CD4-positive, alpha-beta T cell treated with Interleukin-21 for 1 hour (primary cell): ENCODE measurements at places on chromosomes 7 and 10.

- no peak for DNase-seq
These were observed 49.2 kb downstream of the SVIL start for GRCh38 chr10:29585488-29585976.

- no peak for DNase-seq
These were observed 37.5 kb upstream of the DPYSL4 start for GRCh38 chr10:132149271-132149670.

GRCh38 chr10:5070648-5071410, 23.4 kb upstream of the AKR1C3 start:
- no peak for DNase-seq

DNA sequence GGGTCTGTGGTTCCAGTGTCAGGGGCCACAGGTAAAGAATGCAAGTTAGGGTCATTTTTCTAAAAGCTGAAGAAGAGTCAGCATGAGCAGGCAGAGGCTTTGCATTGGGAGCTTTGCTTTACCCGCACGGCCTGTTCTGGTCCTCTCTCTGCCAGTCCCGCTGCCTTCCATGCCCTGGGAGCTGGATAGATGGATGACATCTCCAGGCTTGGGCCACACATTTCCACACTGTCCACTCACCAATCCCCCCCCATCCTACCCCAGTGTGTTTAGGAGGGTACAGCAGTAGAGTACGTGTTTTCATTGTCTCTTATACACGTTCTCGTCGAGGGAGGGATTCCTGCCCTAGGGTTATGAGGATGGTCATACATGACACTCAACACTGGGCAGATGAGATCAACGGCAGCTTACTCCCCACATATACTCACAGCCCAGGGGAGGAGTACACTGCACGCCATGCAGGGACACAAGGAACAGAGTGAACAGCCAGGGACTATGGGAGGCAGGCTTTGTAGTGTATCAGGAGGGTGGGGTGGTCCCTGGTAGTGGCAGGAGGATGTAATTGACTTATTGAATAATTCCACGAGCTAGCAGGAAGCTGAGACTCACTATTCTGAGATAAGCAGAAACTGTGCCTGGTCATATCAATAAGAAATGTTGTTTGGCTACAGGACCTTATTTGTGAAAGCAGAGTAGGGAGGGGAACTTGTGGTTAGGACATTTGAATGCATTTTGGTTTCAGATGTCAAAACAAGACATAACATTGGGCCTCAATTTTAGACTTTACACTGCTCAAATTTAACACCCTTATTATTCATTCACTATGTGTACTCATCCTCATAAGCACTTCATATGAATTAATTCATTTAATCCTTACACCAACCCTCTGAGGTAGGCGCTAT, 36.6 kb downstream of the PLPP4 start:
- no peak for DNase-seq

DNA sequence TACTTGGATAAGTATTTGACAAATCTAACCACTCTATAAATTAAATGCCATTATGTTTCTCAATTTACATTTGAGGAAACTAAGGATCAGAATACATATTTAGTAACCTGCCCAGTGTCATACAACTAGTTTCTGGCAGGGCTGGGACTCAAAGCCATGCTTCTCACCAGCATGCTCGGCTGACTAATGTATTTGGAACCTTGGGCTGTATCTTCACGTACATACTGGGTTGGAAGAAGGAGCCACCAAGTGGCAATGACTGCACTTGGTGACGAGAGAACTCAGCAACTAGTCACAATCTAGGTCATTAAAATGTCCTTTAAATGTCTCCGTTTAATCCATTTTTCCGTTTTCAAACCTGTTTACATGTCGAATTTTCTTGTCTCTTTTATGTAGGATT, 42.9 kb downstream of the CHRM2 start:
- DNase-seq, result no peak

- no peak for DNase-seq
These were observed 13.6 kb downstream of the LOXL4 start for GRCh38 chr10:98254234-98254974.

DNA sequence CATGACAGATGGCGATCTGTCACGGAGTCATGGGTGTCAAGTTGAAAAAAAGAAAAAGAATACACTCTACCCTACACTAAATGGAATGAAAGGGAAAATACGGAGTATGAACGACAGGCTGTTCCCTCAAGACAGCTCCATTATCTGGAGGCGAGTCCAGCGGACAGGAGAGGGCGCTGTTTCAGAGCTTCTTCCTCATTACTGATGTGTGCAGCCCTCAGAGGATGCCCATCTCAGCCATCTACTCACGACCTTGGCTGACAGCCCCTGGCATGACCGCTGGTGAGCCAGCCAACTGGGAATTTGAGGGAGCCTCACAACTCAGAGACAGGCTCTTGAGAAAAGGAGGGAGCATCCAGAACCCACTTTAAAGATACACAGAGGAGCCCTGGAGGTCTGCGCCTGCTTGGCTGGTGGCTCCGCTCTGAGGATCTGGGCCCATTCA, 49.6 kb upstream of the SMNDC1 start:
- peak; percentile 82 for DNase-seq

GRCh38 chr10:96269438-96270300, 1.7 kb downstream of the BLNK start:
- DNase-seq, result no peak

DNA sequence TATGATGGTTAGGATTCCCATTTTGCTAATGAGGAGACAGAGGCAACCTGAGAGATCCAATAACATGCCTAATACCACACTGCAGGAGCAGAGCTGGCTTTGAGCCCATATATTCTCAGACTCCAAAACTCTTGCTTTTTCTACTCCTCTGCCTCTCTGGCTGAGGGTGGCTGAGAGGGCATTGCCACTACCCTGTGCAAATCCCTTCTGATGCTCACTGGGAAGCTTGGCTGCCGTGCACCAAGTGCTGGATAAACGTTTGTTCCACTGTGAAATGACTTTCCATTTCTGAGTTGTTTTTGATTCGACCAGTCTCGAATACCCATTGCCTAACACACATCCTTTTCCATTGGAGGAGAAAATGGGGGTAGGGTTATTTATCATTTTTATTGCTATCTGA, 123.1 kb upstream of the SORCS3 start:
- no peak for DNase-seq

DNA sequence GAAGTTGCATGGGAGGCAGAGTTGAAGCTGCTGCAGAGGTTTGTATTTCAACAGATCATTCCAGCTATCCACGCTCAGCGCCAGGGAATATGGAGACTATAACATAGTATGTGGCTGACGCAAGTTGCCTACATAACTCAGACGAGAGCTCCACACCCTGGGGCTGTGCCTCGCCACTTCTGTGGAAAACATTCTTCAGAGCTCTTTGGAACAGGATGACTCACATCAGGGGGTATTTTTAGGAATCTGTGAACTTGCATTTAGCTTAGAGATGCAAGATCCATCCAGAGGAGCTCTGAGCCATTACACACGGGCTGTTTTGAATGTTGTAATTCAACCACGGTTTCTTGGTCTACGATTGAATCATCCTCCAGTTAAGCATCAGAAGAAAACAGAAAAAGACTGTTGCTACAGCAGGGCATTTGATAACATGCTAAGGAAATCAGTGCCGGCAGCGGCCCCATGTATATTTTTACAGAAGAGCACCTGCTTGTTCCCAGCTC, 481.5 kb upstream of the AKR1E2 start:
- no peak for DNase-seq

GRCh38 chr7:41916450-41916927, 213.6 kb upstream of the INHBA start:
- no peak for DNase-seq
